Forelimb muscle (tissue), 1 donor: ENCODE measurements at places on chromosomes 5 and 9. TPM values are rescaled to one million over a fixed set of nuclear protein-coding genes. Genes with fewer than 3 reads are reported as not detected.

Gene FAM169A
- polyA plus RNA-seq = 0.76 TPM

Gene FGF10
- polyA plus RNA-seq = 4.5 TPM

- DNase-seq = no peak
Observed at GRCh38 chr5:157184117-157184670, 3.6 kb downstream of the ITK start.

Gene PTGES
- polyA plus RNA-seq = 9.5 TPM

DNA sequence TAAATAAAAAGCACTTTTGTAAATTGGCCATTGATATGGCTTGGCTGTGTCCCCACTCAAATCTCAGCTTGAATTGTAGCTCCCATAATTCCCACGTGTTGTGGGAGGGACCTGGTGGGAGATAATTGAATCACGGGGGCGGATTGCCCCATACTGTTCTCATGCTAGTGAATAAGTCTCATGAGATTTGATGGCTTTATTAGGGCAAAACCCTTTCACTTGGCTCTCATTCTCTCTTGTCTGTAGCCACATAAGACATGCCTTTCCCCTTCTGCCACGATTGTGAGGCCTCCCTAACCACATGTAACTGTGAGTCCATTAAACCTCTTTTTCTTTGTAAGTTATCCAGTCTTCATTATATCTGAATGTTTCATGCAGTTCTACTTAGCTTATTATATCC lies 153.2 kb downstream of the TARS1 start:
- no peak for DNase-seq

- DNase-seq = no peak
Observed at GRCh38 chr5:16957304-16958196, 21.5 kb upstream of the MYO10 start.

Gene LRRTM2
- 0.51 TPM for polyA plus RNA-seq

- DNase-seq = no peak
Observed at GRCh38 chr5:120405286-120405864, 58.7 kb upstream of the PRR16 start.

Gene TOR1A
- polyA plus RNA-seq = 23.0 TPM

Gene C5orf34
- polyA plus RNA-seq = 2.9 TPM

- DNase-seq = no peak
Observed at GRCh38 chr9:15317836-15318235, 10.8 kb upstream of the TTC39B start.

- no peak for DNase-seq
Observed at GRCh38 chr9:93952784-93953495, 2.2 kb downstream of the BARX1 start.

DNA sequence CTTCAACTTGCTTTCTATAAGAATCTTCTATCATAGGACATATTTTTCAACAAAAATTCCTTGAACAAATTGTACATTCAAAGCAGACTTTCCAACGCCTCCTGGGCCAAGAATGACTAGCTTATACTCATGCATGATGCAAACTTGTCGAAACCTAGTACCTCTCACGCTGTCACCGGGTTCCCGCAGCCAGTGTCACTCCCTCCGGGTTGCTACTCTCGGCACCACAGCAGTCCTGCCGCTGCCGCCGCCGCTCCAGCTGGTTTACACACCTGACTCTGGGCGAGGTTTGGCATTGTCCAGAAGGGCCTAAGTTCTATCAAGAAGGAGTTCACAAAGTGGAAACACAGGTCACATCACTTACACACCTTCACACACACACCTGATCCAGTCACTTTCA lies 244.4 kb downstream of the ADAMTSL1 start:
- no peak for DNase-seq

DNA sequence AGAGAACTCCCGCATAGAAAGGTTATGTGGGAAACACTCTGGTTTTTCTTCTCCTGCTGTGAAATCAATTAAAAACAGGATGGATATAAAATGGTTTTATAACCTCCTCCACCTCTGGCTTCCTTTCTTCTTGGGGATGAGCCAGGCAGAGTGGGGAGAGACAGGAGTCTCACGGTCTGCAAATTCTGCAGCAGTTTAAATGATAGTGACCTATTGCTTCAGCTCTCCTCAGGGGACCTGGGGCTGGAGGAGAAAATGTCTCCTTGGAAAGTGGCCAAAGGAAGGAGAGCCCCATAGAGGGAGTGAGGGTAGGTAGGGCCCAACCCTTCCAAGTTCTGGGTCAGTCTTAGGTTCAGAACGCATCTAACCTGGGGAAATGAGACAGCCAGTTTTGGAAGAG lies 118.8 kb downstream of the MTX3 start:
- DNase-seq = no peak

GRCh38 chr9:125455876-125456275 lies 194.2 kb downstream of the GAPVD1 start:
- DNase-seq = no peak

DNA sequence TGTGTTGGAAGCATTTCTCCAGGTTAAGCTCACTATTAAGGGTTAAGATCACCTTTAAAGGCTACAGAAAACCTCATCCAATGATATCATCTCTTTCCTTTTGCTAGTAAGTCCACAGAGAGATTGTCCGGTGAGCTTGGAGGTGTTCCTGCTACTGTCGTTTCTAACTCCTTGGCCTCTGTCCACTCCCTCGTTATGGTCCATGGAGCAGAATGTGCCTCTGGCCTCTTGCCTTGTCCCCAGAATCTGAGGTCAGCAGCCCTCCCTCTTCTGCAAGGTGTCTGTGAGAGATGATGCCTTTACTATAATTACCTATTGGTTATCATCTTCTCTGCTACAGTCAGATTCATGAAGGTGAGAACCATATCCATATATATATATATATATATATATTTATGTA lies 15.0 kb downstream of the ORM2 start:
- DNase-seq = no peak

DNA sequence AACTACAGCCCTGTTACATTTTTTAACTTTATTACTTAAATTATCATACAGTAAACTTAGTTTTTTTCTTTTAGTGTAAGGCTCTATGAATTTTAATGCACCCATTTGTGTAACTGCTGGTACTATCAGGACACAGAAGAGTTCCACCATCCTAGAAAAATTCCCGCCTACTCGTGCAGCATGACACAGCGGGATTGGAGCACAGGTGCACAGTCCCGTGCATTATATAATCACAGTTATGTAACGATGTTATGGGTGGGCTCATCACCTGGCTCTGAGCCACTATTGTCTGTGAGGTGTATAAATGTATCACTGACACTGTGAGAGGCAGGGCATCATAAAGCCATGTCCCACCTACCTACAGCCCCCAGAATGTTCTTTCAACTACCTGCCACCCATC lies 80.7 kb downstream of the DRD1 start:
- no peak for DNase-seq

Gene ATP10B
- 0.35 TPM for polyA plus RNA-seq

Gene CENPK
- 12.6 TPM for polyA plus RNA-seq

DNA sequence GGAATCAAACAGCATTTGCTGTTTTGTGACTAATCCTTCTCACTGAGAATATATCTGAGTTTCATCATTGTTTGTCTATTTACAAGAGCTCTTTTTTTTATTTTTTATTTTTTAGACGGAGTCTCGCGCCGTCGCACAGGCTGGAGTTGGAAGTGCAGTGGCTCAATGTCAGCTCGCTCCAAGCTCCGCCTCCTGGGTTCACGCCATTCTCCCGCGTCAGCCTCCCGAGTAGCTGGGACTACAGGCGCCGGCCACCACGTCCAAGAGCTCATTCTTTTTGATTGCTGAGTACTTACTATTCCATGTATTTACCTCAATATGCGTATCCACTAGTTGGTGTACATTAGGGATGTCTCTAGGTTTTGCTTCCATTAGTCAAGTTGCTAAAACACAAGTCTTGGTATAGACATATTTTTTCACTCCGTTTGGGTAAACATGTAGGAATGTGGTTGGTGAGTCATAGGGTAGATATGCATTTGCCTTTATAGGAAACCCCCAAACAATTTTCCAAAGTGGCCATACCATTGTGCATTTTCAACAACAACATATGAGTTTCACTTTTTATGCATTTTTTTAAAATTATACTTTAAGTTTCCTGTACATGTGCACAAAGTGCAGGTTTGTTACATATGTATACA lies 1005.0 kb upstream of the CDH10 start:
- DNase-seq = no peak

Gene ROR2
- polyA plus RNA-seq = 2.7 TPM

Gene EPB41L4A
- polyA plus RNA-seq = 5.2 TPM

DNA sequence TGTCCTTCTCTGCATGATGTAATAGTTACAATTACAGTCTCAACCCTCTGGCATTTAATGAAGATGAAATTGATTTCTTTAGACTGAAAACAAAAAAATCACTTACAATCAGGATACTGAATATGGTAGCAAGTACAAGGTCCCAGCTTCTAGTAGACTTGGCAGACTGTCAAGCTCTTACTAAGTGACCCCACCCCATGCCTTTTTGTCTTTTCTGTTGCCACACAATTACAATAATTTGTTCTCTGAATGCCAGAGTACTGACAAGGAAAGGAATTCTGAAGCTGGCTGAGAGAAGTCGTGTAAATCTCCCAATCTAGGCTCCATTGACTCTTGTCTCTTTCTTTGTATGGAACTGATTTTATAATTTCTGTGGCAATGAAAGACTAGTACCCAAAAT lies 154.2 kb downstream of the TMC1 start:
- no peak for DNase-seq

GRCh38 chr5:125657936-125658335 lies 765.3 kb upstream of the GRAMD2B start:
- DNase-seq = no peak

- DNase-seq = no peak
Observed at GRCh38 chr9:26437056-26437711, 455.4 kb downstream of the CAAP1 start.

GRCh38 chr5:98825582-98826375 lies 52.3 kb downstream of the RGMB start:
- no peak for DNase-seq

- DNase-seq = no peak
Observed at GRCh38 chr9:36392489-36392888, 7.6 kb downstream of the RNF38 start.

DNA sequence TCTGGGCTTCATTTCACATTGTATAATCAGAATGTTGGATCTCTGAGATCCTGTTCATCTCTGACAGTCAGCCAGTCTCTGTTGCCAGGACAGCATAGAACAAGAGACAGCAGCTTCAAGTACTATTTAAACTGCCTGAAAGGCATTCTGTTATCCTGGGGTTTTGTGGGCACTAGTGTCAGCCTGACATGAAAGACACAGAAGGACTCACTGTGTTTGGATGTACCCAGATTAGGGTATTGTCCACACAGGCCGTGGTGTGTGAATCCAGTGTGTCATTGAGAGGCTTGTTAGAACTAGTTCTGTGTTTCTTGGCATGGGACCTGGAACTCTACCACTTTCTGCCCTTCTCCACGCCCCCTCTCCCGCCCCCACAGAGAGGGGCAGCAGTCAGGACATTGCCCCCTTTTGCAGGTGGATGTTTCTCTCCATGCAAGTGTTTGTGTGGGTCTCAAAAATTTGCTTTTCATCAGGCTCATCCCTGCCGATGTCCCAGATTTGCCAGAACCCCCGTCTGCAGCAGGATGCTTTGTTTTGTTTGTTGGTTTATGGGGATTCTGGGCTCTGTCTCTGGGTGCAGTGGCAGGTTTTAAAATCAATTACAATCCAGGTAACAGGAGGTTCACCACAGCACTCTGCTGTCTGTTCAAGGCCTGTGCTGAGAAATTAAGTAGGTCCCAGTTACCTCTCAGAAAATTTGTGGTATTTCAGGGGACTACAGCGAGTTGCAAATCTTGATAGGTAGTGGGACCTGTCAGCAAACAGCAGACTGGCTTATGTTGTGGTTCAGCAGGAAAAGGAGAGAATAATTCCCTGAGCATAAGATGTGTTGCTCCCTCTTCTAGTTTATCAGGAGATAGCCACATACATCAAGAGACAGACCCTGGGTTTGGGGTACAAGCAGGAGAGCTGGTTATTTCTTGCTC lies 144.6 kb downstream of the DOCK2 start:
- DNase-seq = no peak

DNA sequence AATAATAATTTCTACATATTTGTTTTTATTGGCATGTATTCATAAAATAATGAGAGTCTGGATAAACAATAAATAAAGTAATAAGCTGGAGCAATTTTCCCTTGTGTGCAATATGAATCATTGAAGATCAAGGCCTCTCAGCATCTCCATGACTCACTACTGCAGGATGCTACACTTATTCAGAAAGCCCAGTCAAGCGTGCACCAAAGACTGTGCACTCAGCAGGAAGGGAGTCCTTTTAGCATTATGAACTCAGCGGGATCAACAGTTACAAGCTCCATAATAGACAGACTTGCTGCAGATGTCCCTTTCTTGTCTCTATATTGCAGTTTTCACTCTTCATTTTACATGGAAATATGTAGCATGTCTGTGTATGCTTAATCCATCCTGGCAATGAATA lies 485.3 kb downstream of the CDH9 start:
- DNase-seq = no peak

- no peak for DNase-seq
Observed at GRCh38 chr5:177595026-177595585, 3.1 kb downstream of the TMED9 start.

GRCh38 chr5:42399702-42400101 lies 23.5 kb upstream of the GHR start:
- DNase-seq = no peak

Gene GABRA6
- polyA plus RNA-seq = not detected

DNA sequence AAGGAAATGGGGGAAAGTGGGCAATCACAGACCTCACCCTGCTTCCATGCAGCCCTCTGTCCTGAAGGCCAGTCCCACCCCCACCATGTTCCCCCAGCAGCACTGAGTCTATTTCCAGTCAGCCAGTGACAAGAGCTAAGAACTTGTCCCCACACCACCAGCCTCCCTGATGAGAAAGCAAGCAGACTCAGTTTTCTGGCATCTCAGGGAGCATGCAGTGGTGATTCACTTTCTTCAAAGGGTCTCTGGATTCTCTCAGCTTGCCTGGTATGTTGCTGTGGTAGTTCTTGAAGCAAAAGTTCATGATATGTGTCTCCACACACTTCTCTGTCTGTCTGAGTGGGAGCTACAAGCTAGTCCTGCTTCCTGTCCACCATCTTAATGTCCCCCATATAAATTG lies 799.9 kb upstream of the TYRP1 start:
- DNase-seq = no peak

GRCh38 chr5:177553671-177554429 lies 513 bp downstream of the FAM193B start:
- DNase-seq = no peak

Gene NIM1K
- polyA plus RNA-seq = 0.42 TPM

GRCh38 chr5:5315068-5315980 lies 107.2 kb upstream of the ICE1 start:
- DNase-seq = no peak

DNA sequence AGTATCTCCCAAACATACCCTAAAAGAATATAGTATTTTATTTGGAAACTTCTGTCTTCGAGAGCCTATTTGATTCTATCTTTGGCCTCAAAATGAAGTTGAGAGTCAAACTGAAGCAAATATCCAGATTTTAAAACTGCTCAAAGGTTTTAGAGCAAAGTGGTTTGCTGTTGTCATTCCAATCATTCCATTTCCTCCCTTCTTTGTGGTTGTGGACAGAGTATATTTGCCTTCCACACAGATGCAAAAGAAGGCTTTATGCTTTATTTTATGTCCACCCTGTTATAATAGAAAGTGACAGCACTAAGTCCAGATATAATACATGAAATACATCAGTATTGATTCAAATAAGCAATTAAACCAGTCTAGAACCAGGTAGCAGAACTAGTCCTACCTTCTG lies 12.4 kb downstream of the GZMK start:
- no peak for DNase-seq

- no peak for DNase-seq
Observed at GRCh38 chr9:81530310-81530810, 159.0 kb downstream of the TLE1 start.
